Activated CD8-positive, alpha-beta T cell treated with anti-CD3 and anti-CD28 coated beads for 36 hours (primary cell): ENCODE measurements at places on chromosomes 2 and 18.

DNA sequence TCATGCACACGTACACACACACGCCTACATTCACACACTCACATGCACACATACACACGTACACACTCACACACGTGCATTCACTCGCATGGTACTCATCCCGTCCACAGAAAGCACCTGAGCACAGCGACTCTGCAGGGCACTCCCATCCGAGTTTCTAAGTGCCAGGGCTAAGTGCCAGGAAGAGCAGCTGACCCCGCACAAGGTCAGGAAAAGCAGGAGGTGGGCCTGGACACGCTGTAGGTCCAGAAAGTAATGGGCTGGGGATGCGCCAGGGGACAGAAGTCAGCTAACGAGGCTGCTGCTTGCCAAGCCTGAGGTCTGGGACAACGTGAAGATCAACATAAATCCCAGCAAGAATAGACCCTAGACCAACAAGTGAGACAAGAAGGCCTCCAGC lies 15.8 kb downstream of the ADI1 start:
- no peak for DNase-seq

DNA sequence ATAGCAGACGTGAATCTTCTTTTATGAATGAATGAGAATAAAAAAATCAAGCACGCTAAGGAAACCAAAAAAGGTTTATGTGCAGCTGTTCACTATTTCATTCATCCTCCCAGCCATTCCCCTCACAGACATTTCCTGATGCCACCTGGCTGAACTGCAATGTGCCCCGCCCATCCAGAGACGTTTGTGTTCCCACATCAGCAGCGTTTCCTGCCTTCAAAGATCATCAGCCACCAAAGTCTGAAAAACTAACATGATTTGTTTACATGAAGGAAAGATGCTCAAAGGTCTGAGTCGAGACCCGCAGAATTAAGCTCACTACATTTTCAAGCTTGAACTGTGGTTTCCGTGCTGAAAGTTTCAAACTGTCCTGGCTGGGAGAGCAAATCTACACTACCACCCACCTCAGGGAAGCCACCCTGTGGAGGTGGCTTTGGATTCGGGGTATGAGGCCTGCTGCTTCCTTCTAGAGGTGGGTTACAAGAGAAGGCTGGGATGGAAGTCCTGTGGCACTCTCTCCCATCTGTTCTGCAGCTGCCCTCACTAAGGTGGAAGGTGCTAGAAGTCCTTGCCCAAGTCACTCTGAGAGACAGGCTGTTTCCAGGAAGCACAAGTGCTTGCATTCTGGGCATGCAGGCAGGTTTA lies 201.3 kb upstream of the OSR1 start:
- DNase-seq = no peak

GRCh38 chr2:161766334-161766733 lies 142.1 kb downstream of the SLC4A10 start:
- no peak for DNase-seq

GRCh38 chr18:6055711-6056110 lies 160.4 kb upstream of the TMEM200C start:
- no peak for DNase-seq

GRCh38 chr2:7165736-7166135 lies 248.5 kb downstream of the RNF144A start:
- DNase-seq = no peak

GRCh38 chr2:3428577-3428976 lies 49.1 kb downstream of the TRAPPC12 start:
- DNase-seq = no peak

DNA sequence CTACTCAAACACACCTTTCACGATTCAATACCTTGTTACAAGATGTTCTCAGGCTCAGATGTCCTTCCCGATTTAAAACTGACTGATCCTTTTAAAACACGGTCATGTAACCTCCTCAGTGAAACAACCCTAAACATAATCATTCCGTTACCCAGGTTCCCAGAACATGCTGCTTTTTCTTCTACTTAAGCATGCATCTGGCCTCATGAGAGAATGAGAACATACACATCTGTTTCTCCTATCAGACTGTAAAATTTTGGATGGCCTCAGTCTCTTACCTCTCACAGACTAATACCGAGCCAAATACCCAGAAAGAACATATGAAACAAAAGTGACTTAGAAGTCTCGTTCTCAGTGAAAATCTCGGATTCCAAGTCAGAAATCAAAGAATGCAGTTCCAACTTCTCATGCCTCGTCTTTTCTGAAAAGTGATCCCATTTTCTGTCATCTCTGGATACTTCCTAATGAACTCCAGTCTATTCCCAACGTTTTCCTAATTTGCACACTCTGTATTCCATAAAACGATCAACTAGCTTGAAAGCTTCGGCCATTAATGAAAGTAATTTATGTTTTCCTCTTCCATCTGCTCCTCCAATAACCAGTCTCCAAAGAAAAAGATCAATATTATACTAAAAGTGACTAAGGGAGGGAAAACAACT lies 919 bp downstream of the SF3B1 start:
- no peak for DNase-seq

DNA sequence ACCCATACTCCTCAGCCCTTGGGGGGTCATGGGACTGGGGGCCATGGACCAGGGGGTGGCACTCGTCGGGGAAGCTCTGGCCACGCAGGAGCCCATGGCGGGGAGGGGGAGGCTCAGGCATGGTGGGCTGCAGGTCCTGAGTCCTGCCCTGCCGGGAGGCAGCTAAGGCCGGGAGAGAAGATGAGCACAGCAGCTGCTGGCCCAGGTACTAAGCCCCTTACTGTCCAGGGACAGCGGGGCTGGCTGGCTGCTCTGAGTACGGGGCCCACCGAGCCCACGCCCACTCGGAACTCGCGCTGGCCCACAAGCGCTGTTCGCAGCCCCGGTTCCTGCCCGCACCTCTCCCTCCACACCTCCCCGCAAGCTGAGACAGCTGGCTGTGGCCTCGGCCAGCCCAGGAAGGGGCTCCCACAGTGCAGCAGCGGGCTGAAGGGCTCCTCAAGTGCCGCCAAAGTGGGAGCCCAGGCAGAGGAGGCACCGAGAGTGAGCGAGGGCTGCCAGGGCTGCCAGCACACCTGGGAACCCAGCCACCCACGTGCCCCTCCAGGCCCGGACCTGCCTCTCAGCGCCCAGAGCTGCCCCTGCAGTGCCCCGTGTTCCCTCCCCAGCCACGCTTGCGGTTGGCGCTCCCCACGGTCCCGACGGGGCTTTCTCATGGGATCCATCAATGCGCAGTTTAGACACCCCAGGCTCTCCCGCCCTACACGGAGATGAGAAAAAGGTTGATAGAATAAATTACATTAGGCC lies 33.6 kb upstream of the ZNF236 start:
- no peak for DNase-seq

- DNase-seq = peak; percentile 6
These were observed 4.1 kb downstream of the LDAH start for GRCh38 chr2:20818820-20819219.

DNA sequence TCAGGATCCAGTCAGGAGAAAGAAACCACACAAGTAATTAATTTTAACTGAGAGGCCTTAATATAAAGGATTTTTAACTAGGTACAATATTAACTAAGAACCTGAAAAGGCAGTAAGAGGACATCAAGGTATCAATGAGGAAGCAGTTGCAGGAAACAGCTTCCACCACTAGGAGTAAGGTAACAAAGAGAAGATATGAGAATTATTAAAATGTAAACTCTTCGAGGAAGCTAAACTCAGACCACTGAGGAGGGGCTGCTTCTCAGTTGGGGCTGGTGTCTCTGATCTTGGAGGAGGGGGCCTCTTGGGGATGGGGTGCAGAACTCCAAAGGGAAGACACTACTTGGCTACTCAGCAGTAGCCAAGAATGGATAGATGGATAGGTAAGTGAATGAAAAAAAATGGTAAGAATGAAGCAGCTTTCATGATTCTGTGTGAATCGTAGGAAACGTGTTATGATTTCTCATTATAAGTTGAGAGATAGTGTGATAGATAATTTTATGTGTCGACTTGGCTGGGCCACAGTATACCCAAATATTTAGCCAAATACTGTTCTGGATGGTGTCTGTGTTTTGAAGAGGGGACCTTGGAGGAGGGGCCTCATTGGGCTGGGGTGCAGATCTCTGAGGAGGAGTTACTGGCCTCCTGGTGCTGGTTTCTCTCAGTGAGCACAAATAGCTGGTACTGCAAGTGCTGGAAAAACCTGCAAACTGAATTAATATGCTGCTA lies 547.7 kb upstream of the LRRTM1 start:
- DNase-seq = no peak

GRCh38 chr18:76458522-76459311 lies 36.3 kb downstream of the ZNF516 start:
- no peak for DNase-seq

DNA sequence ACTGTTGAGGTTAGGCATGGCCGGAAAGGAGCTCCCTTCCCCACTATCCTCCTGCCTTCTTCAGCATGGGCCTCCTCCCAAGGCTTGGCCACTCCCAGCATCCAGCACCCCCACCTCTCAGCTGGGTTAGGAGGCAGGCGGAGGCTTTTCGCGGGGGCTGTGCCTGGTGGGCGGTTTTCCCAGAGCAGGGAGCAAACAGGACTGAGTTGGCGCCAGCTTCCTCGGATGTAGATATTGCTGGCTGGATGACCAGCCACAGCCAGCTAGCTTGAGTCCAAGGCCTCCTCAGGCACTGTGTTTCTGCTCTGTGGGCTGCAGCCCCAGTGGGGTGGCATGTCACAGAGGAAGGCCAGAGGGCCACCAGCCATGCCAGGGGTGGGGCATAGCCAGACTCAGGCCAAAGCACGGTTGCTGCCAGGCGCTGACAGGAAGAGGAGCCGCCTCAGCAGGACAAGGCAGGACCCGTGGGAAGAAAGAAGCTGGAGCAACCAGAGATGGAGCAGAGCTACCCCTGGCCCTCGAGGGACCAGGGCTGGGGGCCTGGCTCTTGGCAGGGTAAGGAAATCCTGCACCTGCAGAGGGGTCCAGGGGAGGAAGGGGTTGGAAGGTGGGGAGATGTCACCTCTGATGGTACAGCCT lies at the start of gene TCF23:
Gene TCF23 (plus strand): TSS at position 204 of the 639 bp plus-strand sequence. CDS start 130 bp downstream, at position 334.
- no peak for DNase-seq

DNA sequence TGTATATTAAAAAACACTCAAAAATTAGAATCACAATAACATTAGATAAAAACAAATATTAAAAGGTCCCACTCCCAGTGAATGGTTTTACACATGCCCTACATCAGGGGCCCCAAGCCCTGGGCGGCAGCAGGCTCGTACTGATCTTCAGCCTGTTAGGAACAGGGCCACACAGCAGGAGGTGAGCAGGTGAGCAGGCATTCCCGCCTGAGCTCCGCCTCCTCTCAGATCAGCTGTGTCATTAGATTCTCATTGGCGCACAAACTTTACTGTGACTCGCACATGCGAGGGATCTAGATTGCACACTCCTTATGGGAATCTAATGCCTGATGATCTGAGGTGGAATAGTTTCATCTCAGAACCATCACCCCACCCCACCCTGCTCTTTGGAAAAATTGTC lies 74.2 kb downstream of the MBD2 start:
- DNase-seq = no peak

DNA sequence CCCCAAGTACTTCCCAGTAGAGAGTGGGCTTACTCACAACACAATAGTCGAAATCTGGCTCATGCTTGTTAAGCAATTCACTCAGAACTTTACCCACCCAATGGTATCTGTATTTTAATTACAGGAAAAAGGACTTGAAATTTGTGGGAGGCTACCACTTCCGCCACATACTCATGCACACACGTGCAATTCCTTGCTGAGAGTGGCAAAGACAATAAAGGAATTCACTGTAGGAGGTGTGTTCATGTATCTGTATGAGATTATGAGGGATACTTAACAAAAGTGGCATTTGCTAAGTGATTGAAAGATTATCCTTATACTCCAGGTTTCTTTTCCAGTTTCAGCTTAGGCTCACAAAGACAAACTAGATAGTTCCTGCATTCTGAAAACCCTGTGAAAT lies 14.9 kb upstream of the LYPD6 start:
- DNase-seq = no peak

DNA sequence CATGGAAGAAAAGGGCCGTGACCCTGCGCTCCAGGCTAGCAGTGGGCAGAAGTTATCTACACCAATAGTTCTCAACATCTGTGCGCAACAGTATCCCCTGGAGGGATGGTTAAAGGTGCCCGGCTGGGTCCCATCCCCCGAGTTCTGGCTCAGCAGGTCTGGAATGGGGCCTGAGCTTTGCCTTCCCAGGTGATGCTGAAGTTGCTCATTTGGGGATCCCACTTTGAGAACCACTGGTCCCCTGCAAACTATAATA lies 31.1 kb downstream of the DNMT3A start:
- no peak for DNase-seq

DNA sequence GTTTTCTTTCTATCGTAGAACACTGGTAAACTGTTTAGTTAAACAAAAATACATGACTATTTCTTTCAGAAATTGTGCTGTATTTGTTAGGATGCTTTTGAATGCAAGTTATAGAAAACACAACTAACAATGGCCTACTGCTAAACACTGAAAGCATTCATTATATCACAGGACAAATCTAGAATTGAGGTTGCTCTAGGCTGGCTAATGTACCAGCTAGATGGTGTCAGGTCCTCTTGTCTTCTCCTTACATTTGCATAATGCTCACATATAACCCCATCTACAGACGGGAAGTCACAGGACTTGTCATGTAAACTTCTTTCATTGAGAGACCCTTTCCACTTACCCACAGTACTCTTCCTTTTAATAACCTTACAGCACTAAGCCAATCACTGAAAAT lies 586.8 kb downstream of the DSC3 start:
- no peak for DNase-seq

DNA sequence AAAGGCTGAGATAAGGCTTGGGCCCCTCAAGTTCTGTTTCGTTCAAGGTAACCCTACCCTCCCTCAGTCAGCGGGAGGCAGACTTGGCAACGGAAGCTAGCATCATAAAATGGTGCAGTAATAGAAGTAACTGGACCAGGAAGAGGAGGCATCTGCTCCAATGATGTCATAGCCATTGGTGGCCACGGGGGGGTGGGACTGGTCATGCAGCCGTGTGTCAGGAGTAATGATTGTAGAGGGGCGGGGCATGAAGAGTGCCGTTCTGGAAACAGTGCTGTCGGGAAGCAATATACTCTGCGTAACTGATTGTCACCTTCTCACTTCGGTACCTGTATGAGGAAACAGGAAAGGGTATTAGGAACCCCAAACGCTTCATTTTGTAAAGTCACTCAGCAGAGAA lies 6.9 kb upstream of the POLR2D start:
- no peak for DNase-seq

- DNase-seq = no peak
These were observed 623.0 kb downstream of the NRXN1 start for GRCh38 chr2:50408936-50409335.

DNA sequence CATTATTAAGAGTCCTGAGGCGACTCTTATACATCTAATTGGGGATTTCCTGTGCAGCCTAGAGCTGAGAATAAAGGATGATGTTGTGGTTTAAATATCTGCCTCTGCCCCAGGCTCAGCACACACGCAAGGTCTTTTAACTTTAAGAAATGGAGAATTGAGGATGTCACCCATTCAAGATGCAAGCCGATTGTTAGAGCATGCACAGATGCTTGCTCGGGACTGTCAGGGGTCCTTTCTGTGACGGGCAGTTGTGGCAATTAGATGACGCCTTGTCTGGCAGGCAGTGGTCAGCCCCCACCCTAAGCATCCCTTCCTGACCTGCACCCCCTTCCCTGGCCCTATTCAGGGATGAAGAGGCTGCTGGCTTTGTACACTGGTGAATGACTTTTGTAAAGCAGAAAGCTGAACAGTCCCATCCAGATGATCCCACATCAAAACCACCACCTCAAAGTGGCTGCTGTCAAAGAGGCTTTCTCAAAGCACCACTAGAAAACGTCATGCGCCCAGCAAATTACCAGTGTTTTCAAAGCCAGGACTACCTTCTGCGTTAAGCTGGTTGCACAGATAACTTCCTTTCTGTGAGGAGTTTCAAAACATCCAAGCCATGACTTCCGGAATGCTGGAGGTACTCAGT lies 23.7 kb downstream of the FAM178B start:
- DNase-seq = peak; percentile 89

GRCh38 chr2:7209757-7210555 lies 292.7 kb downstream of the RNF144A start:
- no peak for DNase-seq
